ENCODE measurements at places on chromosomes 12 and 14.

DNA sequence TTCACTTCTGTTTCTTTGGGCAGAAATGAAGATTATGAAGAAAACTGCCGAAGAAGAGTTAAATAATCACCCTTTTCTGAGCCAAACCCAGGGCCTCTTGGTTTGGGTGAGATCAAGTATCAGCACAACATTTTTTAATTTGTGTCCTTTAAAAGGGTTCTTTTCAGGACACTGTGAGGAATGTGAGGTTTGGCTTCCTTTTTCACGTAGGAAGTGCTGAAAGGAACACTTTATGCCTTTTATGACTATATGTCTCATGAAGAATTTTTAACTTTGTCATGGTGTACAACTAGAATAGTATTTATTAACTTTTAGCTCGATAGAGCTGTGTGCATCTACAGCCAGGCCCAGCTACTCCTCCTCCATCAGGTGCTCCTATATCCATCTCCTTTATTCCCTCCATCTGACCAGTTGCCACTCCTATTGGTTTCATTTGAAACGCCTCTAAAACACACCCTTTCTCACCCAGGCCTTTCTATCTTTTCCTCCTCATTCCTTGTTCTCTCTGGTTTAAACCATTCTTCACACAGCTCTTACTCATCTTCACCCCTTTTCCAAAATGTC lies 103.6 kb upstream of the LRIG3 start:
- no peak for DNase-seq

DNA sequence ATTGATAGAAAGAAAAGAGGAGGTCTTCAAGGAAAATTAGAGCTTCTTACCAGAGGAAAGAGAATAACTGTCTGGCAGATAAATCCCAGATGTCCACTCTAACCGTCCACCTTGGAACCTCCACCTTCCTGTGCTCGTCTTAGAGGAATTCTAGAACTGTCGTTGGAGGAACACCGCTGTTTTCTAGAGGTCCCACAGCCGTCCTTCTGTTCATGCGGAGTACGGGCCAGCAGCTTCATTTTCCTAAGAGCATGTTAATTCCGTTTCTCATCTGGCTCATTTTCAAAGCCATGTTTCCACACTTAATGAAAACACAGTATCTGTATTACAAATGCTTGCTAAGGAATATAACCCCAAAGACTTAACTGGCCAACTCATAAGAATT lies 107.9 kb upstream of the ESRRB start:
- DNase-seq = no peak

GRCh38 chr12:125225641-125226040 lies 160.4 kb downstream of the AACS start:
- no peak for DNase-seq

- no peak for DNase-seq
Observed at GRCh38 chr12:29516431-29516875, 19.0 kb upstream of the OVCH1 start.

DNA sequence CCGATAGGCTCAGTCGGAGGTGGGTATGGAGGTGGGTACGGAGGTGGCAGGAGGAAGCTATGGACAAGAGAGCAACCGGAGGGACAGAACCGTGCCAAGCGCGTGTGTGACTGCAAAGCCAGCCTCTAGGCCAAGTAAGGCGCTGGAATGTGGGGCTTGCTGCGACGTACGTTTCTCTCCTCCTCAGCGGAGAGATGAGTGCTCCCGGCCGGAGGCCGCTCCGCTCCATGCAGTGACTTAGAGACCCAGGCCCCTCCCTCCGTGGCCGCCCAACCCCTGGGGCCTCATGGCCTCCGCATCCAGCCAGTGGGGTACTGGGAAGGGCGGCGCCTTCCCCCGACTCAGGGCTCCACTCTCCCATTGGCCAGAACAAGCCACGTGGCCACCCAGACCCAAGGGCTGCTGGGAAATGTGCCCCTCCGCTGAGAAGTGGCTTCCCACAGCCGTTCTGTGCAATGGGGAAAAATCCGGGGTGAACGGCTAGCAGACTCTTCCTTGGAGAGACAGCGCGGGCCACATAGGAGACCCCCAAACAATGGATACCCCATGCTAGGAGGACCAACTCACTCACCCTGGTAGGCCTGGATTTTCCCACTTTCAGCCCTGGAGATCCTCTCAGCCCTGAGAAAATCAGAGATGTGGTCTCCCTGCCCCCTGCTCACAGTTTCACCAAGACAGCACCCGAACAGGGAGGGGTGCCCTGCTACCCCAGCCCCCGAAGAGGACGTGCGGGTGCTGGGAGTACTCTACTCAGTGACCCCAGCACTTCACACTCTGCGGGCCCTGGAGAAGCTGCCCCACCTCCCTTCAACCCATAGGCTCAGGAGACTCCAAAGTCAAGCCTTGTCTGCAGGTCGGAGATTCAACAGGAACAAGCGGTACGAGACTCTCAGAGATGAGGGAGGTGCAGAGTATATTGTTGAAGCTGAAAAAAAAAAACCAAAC lies 66.7 kb downstream of the RIMBP2 start:
- DNase-seq = no peak

DNA sequence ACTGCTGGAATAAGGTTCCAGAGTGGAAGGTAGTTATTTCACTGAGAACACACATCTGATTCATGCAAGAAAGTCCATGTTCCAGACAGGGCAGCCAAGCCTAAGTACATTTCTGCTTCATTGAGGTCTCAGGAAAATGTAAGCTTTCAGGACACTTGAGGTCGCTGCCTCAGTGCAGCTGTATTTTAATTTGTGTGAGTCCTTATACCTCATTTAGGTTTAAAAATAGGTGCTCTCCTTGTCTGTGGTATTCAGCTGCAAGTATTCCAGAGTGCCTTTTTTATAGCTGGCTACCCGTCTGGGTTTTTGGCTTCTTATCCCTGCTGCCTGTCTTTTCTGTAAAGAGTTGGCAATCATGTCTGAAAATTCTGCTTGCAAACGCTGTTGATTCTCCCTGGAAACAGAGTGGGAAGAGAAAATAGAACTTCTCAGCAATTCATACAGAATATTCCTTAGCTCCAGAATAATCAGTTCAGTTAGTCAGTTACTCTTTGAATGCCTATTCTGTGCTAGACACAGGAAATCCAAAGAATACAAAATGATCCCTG lies 45.3 kb upstream of the PLBD1 start:
- DNase-seq = no peak

GRCh38 chr12:32076941-32077340 lies 29.7 kb upstream of the BICD1 start:
- no peak for DNase-seq

- peak; percentile 40 for DNase-seq
Observed at GRCh38 chr12:79874665-79875064, 60.2 kb downstream of the PPP1R12A start.

DNA sequence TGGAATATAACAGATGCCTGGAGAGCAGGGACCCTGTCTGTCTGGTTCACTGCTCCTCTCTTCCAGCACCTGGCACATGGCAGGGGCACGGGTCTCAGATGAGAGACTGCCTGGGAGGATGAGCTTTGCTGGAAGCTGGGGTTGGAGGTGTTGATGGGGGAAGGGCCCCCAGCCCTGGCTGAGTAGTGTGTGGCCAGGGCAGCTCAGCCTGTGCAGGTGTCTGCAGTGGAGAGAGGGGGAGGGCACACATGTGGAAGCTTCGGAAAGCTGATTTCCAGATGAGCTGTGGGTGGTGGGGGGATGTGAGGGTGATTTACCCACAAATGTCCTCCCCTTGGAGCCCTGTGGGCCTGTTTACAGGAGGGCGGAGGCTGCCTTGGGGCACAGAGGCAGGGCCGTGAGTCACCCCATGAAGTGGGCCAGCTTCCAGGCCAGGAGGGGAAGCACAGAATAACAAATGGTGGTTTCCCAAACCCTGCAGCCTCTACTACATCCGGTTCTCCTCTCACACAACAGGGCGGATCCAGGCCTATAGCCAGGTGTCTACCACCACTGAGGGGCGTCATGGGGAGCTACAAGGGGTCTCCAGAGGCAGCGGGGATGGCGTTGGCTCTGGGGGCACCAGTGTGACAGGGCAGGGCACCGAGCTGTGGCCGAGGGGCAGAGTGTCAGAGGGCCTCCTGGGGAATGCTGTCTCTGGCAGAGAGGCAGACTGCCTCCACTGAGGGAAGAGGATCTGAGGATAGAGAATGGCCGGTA lies 11.0 kb downstream of the KRT7 start:
- no peak for DNase-seq

DNA sequence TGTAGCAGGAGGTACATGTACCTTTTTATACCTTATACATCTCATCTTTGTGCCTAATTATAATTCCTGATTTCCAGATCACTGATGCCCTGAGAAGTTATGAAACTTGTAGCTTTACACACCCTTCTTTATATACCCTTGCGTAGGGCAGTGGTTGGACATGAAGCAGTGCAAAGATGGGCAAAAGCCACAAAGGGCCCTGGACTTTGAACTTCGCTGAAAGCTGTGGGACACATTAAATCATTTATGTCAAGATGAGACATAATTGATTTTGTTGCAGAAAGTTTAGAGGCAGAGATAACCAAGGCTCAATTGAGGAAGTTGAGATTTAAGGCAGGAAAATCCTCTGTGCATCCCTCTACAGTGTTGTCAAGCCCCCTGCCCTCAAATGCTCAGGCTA lies 170.0 kb downstream of the SLC2A13 start:
- DNase-seq = no peak

- peak; percentile 50 for DNase-seq
Observed at GRCh38 chr12:127925971-127926370, 341.0 kb upstream of the TMEM132C start.

GRCh38 chr12:118183711-118184110 lies 47.8 kb downstream of the PEBP1 start:
- DNase-seq = no peak

GRCh38 chr12:25131270-25131669 lies 63.7 kb downstream of the DNAI7 start:
- no peak for DNase-seq

GRCh38 chr14:19947413-19948090 lies 16.8 kb downstream of the OR4K1 start:
- DNase-seq = no peak

DNA sequence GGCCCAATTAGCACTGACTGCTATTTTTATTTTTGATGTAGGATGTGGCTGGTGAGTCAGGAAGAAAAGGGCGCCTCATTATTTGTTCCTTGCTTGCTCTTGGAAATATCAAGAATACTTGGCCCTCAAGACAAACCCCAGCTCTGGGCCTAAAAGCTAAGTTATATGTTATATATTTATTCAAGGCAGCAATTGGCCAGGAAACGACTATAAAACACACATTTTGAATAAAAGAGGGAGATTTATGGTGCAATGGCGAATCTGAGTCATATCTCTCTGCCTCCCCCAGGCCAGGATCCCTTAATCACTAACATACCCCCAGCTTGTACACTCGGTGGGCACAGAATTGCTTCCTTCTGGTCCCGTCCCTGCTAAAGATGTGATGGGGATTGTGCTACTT lies 63.3 kb downstream of the TBX5 start:
- no peak for DNase-seq

GRCh38 chr12:89352492-89353187 lies at the start of gene DUSP6:
DUSP6 (minus strand) TSS chr12:89352501; CDS start chr12:89352039, 462 bp downstream.
- DNase-seq = peak; percentile 98

DNA sequence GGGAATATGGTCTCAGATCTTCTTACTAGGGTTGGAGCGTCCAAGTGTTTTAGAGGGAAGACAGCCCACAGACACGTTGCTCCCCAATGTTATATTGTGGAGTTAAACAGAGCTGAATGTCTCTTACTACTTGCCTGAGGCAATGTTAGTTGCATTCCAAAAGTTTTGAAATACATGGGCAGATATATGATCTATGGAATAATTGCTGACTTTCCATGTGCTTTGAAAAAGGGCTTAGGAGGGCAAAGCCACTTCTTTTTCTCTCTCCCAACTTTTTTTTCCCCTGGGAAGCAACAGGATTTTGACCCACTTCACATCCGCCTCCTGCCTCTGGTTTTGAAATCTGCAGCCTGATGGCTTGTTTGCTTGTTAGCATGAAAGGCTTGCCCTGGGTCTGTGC lies 33.7 kb upstream of the PAX9 start:
- no peak for DNase-seq

DNA sequence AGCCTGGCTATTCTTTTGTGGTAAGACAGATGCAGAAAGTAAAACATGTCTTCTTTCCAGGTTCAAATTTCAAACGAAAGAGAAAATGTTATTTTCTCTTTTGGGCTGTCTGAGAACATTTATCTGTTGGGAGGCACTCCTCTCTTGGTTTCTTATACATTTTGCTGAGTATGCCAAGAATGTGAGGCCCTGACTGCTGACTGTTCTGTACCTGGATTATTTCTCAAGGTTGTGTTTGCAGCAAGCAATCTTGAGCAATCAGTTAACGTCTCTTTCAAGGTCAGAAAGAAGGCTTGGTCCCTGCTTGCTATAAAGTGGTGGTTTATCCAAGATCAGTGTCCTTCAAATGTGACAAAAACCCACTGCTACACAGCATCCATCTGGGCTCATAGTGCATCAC lies 9.8 kb downstream of the SSTR1 start:
- DNase-seq = no peak

DNA sequence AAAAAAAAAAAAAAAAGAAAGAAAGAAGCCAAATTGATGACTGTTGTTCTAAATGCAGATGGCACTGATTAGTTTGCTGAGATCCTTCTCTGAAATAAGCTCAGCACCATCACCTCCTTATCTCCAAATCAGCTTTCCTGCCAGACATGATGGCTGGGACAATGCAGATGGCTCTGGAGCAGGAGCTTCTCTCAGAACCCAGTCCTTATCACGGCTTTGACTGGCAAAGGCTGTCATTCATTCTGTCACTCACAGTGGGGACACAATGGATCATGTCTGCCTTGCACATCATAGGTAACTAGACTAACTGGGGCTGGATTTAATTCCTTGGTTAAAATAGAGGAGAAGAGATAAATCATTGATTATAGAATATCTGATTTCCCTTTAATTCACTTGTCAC lies 146.3 kb downstream of the PDZRN4 start:
- DNase-seq = peak; percentile 3

GRCh38 chr12:69660164-69660863 lies 38.8 kb downstream of the BEST3 start:
- DNase-seq = no peak

DNA sequence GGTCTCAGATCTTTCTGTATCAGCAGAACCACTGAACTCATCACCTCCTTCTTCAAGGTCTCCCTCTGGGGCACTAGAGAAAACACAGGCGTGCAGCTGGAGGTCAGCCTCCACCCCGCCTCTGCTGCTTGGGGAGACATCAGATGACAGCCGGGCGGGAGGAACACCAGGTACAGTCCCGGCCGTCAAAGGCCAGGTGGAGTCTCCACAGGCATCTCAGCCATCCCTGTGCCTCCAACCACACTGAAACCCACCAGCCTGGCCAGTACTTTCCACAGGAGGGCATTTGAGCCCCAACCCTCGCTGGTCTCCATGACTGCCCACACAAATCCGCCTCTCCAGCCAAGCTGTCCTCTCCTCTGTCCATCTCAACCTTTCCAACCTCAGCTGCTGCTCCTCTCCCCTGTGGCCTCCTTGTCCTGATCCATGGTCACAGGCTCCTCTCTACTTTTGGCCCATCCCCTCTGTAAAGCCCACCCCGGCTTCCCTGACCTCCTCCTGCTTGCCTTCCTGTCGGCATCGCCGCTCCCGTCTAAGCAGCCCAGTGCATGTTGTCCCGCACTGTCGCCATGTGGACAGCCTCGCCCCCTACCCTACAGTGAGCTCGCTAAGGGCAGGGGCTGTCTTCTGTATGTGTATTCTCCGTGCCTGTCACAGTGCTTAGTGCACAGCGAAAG lies 21.4 kb upstream of the FKBP4 start:
- DNase-seq = no peak
